CD4-positive, alpha-beta memory T cell (primary cell): ENCODE measurements at places on chromosomes 3 and 15.

GRCh38 chr3:101796077-101796680 is 17.2 kb downstream of the NXPE3 start:
- DNase-seq, result no peak

- DNase-seq, result peak; percentile 63
Observed at GRCh38 chr15:60573936-60574335, 95.0 kb upstream of the ICE2 start.

GRCh38 chr3:38823186-38823585 is 7.2 kb upstream of the SCN10A start:
- no peak for DNase-seq

GRCh38 chr15:61227950-61228936 is 859 bp downstream of the RORA start:
- DNase-seq, result no peak

DNA sequence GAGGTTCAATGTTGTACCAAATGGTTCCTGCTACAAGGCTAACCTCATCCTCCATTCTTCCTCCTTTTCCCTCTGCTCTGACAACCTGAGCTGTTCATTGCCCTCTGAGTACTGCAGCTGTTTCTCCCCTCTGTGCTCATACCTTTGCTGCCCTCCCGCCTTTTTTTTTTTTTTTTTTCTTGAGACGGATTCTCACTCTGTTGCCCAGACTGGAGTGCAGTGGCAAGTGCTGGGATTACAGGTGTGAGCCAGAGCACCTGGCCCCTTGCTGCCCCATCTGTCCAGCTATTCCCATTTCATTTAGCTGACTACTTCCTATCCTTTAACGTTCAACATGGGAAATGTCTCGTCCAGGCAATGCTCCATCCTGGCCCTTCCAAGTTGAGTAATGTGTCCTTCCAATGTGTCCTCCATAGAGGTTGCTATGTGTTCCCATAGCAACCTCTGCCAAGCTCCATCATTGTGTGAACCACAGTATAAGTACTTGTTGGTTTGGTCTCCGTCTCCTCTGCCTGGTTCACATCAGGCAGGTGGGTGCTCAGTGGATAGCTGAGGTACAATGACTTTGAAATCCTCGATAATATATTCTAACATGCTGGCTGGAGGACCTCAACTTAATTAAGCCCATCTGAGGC is 179.9 kb upstream of the ANKRD28 start:
- DNase-seq, result no peak

- DNase-seq, result no peak
Observed at GRCh38 chr3:45617430-45618080, 23.0 kb downstream of the LIMD1 start.

- DNase-seq, result no peak
Observed at GRCh38 chr3:195910499-195910845, 2.1 kb upstream of the TNK2 start.

GRCh38 chr15:48963524-48964113 is at the start of gene SHC4:
SHC4 (minus strand) TSS chr15:48963919; CDS start chr15:48963015, 904 bp downstream.
- peak; percentile 21 for DNase-seq

GRCh38 chr3:11371747-11372146 is 99.5 kb downstream of the ATG7 start:
- DNase-seq, result no peak

GRCh38 chr3:168220556-168220955 is 124.8 kb upstream of the GOLIM4 start:
- DNase-seq, result no peak

DNA sequence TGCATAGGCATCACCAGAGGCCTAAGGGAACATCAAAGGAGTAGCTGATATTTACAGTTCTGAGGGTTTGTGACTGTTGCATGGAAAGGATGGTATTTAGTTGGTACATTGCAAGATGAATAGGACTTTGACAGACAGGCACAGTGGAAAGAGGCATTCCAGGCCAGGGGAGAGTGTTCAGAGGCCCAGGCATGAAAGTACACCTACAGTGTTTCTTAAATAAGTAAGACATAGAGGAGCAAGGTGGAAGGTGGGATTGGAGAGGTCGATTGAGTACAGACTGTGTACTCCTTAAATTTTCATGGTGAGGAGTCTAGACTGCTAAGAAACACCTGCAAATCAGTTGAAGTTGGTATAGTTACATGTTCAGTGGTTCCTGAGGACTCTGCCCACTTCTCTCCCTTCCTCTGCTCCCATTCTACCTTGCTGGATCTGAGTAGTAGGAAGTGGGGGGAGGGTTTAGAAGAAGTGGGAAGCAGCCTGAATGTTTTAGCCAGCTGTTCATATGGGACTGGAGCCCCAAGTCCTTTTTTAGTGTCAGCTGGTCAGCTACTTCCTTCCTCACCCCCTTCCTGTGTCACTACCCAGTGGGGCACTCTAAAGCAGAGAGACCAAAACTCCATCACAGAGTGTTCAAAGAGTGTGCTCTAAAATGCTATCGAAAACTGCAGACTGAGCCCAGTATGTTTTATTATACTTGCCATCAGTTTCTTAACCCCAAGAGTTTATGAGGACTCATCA is 14.0 kb downstream of the KLHL18 start:
- DNase-seq, result no peak
